ENCODE measurements at places on chromosomes 11 and 22.
A peak's percentile ranks its signal among the peaks of the same experiment; 100 is the strongest.

DNA sequence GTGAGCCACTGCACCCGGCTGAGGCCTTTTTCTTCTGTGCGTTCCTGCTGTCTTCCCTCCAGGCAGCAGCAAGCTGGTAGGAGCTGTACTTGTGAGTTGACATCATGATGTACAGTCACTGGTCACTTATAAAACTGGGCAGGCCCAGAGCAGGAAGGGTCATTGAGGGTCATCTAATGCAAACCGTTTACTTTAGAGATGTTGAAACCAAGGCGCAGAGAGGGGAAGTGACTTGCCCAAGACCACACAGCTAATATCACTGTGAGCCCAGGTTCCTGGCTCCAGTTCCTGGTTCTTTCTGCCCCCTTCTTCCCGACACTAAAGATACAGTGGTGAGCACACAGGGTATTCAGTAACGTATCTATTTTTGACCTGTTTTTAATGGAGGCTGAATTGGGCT is 27.3 kb downstream of the PTPRJ start:
- H3K36me3 ChIP-seq, result no peaks in the 10 kb centered on the region
- peaks cover 25% of the 10 kb centered on the region for H3K4me1 ChIP-seq
- DNase-seq, result no peak
- H3K27ac ChIP-seq, result no peak overlapping the region

DNA sequence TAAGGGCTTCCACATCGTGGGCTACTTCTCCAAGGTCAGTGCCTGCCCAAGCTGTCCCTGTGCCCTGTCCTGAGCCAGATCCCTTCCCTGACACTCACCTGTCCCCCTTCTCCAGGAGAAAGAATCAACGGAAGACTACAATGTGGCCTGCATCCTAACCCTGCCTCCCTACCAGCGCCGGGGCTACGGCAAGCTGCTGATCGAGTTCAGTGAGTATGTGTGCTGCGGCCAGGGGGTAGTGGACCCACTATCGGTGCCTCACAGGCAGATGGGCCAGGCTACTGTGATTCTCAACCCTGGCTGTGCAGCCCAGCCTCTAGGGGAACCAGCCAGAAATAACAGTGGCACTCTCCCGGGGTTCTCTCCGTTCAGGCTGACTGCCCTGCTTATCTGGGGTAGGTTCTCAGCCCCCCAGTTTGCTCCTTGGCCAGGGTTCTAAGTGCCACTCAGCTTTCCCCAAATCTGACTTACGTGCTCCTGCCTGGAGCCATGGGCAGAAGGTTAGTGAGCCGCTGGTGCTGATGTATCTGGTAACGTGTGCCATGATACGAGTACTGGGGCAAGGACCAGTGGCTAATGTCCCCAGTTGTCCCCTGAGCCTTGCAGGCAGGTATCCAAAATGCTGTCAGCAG is 3.7 kb downstream of the RNASEH2C start:
- H3K4me1 ChIP-seq, result peaks cover 6% of the 10 kb centered on the region
- no peak for DNase-seq
- H3K27ac ChIP-seq, result no peak overlapping the region
- H3K4me3 ChIP-seq, result no peak overlapping the region
- H3K36me3 ChIP-seq, result peaks cover 53% of the 10 kb centered on the region

DNA sequence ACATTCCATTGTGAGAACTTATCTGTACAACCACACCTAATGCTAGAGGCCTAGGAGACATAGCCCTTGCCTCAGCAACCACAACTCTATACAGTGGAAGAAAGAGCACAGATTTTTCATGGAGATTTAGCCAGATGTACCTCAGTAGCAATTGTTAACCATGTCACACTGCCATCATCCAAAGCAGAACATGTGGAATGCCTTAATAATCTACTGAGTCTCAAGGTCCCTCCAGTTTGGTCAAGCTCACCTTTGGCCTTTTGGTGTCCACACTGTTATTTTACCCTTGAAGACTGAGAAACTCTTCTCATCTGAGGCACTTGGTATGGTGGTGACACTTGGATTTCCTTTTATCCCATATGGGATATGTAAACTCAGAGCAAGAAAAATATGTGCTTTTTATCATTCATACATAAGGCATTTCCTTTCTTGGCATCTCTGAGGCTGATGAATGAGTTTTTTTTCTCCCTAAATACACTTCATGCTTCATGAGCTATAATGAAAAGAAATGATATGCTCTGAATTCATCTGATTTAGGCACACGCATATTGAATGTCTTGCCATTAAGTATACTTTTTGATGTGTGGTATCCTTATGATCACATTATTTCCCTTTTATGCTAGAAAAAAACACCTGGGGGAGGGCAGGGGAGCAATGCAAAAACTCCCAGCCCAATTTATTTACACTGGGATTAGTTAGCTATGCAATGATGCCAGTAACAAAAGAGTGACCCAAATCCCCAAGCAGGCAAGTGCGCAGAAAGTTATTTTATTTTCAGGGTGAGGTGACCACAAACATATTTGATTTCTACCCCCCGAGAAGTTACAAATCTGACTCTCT is 63.3 kb upstream of the ME3 start:
- peak overlapping the region; percentile 84 for H3K27ac ChIP-seq
- no peak overlapping the region for H3K4me3 ChIP-seq
- no peaks in the 10 kb centered on the region for H3K27me3 ChIP-seq
- peak; percentile 82 for DNase-seq
- H3K36me3 ChIP-seq, result no peaks in the 10 kb centered on the region
- peaks cover 19% of the 10 kb centered on the region for H3K4me1 ChIP-seq

DNA sequence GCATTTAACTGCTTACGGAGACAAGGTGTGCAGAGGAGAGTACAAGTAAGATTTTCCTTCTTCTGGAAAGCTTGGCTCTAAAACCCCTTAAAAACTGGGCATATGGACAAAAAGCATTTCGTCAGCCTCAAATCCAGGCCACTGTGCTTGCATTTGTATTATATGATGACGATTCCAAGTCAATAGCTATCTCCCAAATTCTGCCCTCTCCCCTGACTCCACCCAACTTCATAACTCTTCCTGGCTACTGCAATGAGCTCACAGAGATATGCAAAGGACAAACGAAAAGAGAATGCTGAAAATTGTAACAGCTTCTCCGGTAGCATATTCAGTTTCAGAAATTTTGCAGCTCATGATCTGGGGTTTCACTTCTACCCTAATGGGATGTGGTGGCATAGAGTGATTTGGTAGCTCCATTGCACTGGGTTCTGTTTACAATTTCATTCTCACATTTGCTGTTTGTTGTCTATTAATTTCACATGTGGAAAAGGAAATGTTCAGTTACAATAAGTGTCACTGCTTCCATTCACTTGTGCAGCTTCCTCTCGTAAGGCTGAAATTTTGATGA is 45.6 kb upstream of the CHRM4 start:
- H3K27ac ChIP-seq, result no peak overlapping the region
- no peaks in the 10 kb centered on the region for H3K27me3 ChIP-seq
- DNase-seq, result no peak
- peaks cover under 1% of the 10 kb centered on the region for H3K4me1 ChIP-seq

DNA sequence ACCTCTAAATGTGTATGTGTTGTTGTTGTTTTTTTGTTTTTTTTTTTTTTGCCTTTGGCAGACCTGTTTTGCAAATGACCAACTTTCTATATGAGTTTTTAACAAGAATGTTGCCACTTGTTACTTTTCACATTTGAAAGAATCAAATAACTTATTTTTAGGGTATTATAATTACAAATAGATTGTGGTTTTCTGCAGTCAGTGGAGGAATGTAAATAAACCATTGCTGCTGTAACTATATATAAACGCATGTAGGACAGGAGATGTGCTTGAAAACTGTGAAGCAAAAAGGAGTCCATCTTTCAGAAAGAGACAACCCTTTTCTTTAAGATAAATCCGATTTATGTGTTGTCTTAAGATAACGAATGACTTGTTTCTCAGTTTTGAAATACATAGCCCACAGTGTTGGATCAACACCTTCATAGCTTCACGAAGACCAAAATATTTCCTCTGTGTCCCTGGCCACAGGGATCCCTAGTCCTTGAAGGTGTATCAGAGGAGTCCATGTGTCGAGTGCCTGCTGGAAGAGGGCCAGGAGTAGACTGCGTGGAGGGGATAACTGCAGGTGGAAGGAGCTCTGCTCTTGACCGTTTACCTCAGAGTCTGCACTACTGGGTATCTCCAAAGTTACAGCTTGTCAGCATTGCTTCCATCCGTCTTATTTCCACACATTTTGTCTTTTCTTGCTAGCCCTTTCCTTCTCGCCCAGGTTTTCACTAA is 24.7 kb downstream of the TNRC6B start:
- H3K27me3 ChIP-seq, result no peaks in the 10 kb centered on the region
- H3K36me3 ChIP-seq, result no peaks in the 10 kb centered on the region
- H3K4me1 ChIP-seq, result peaks cover 16% of the 10 kb centered on the region
- H3K27ac ChIP-seq, result no peak overlapping the region
- no peak overlapping the region for H3K4me3 ChIP-seq

GRCh38 chr11:1824221-1825038 is 10.4 kb upstream of the SYT8 start:
- no peak overlapping the region for H3K27ac ChIP-seq
- peaks cover 13% of the 10 kb centered on the region for H3K4me1 ChIP-seq
- peaks cover 7% of the 10 kb centered on the region for H3K27me3 ChIP-seq

- peaks cover 2% of the 10 kb centered on the region for H3K27me3 ChIP-seq
- H3K4me1 ChIP-seq, result no peaks in the 10 kb centered on the region
- H3K4me3 ChIP-seq, result no peak overlapping the region
- H3K27ac ChIP-seq, result no peak overlapping the region
- DNase-seq, result no peak
Measured at GRCh38 chr11:66363805-66364535, 7.6 kb downstream of the SLC29A2 start.

GRCh38 chr11:72642043-72642883 is 32.0 kb downstream of the PDE2A start:
- no peak for DNase-seq
- H3K27ac ChIP-seq, result no peak overlapping the region
- peak overlapping the region; percentile 50 for H3K4me3 ChIP-seq

DNA sequence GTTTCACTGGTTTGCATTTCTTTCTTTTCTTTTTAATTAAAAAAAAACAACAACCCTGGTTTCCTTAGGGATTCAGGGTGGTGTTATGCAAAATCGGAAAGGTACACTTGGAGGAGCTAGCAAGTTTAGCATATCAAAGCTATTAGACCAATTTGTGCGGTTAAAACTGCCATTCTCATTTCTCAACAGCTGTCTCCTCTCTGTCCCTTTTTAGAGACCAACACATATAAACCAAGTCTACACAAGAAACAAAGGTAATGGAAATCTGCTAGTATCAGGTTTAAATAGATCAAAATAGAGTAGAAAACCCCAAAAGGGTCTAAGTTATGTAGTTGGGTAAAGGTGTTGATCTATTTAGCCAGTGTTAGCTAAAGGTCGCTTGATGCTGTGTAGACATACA is 1.7 kb upstream of the SESN3 start:
- H3K27me3 ChIP-seq, result no peaks in the 10 kb centered on the region
- no peak for DNase-seq
- H3K36me3 ChIP-seq, result no peaks in the 10 kb centered on the region
- H3K4me1 ChIP-seq, result no peaks in the 10 kb centered on the region

- no peak overlapping the region for H3K27ac ChIP-seq
- H3K4me1 ChIP-seq, result peaks cover 21% of the 10 kb centered on the region
- no peaks in the 10 kb centered on the region for H3K27me3 ChIP-seq
- peaks cover 23% of the 10 kb centered on the region for H3K36me3 ChIP-seq
- H3K4me3 ChIP-seq, result no peak overlapping the region
Measured at GRCh38 chr11:128490092-128490491, 97.3 kb downstream of the ETS1 start.

GRCh38 chr11:17744151-17744940 is 9.8 kb downstream of the KCNC1 start:
- no peaks in the 10 kb centered on the region for H3K36me3 ChIP-seq
- H3K4me3 ChIP-seq, result no peak overlapping the region
- H3K27ac ChIP-seq, result no peak overlapping the region
- peaks cover 22% of the 10 kb centered on the region for H3K27me3 ChIP-seq
- DNase-seq, result peak; percentile 34

- no peak overlapping the region for H3K4me3 ChIP-seq
- no peaks in the 10 kb centered on the region for H3K36me3 ChIP-seq
- DNase-seq, result no peak
- no peaks in the 10 kb centered on the region for H3K27me3 ChIP-seq
- H3K4me1 ChIP-seq, result no peaks in the 10 kb centered on the region
Measured at GRCh38 chr11:124882339-124883071, 15.2 kb downstream of the ROBO4 start.

- H3K4me1 ChIP-seq, result peaks cover 2% of the 10 kb centered on the region
- H3K27me3 ChIP-seq, result no peaks in the 10 kb centered on the region
- no peaks in the 10 kb centered on the region for H3K36me3 ChIP-seq
- DNase-seq, result no peak
Measured at GRCh38 chr22:28333088-28333487, 346.6 kb downstream of the TTC28 start.

- no peak overlapping the region for H3K4me3 ChIP-seq
- H3K4me1 ChIP-seq, result no peaks in the 10 kb centered on the region
- H3K27ac ChIP-seq, result no peak overlapping the region
- no peaks in the 10 kb centered on the region for H3K36me3 ChIP-seq
- no peak for DNase-seq
Measured at GRCh38 chr11:17588166-17588565, 41.1 kb downstream of the OTOG start.

- DNase-seq, result no peak
- no peak overlapping the region for H3K27ac ChIP-seq
- H3K27me3 ChIP-seq, result peaks cover 28% of the 10 kb centered on the region
- no peaks in the 10 kb centered on the region for H3K4me1 ChIP-seq
Measured at GRCh38 chr22:36860017-36860416, 789 bp upstream of the NCF4 start.

DNA sequence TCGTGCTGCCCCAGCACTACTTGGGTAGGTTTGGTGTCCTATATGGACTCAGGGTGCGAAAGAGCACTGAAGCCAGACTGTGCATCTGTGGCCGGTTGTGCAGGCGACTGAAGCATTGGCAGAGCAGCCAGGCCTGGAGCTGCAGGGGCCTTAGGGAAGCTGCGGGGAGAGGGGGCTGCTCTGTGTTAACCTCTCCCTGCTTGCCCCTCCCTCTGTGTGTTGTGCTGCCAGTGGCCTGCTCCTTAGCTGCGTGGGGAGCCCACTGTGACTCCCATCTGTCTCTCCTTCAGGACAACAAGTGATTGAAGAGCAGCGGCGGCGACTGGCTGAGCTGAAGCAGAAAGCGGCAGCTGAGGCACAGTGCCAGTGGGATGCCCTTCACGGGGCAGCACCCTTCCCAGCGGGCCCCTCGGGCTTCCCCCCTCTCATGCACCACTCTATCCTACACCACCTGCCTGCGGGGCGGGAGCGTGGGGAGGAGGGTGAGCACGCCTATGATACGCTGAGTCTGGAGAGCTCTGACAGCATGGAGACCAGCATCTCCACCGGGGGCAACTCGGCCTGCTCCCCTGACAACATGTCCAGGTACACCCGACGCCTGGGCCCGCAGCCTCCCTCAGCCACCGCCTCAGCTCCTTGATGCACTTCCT is 34.3 kb downstream of the TREH start:
- H3K27me3 ChIP-seq, result no peaks in the 10 kb centered on the region
- H3K27ac ChIP-seq, result no peak overlapping the region
- no peak overlapping the region for H3K4me3 ChIP-seq
- 0 out of 2 replicates have a peak, but pooled peaks cover 1% of the 10 kb centered on the region for H3K4me1 ChIP-seq
- no peak for DNase-seq

GRCh38 chr22:47804281-47804680 is 1041.8 kb downstream of the TBC1D22A start:
- H3K36me3 ChIP-seq, result no peaks in the 10 kb centered on the region
- H3K27me3 ChIP-seq, result no peaks in the 10 kb centered on the region
- DNase-seq, result no peak
- no peak overlapping the region for H3K4me3 ChIP-seq
- no peak overlapping the region for H3K27ac ChIP-seq
